ENCODE measurements at places on chromosomes 4 and X.

- no peak for DNase-seq
Measured at GRCh38 chrX:1420371-1420770, 28.5 kb upstream of the SLC25A6 start.

DNA sequence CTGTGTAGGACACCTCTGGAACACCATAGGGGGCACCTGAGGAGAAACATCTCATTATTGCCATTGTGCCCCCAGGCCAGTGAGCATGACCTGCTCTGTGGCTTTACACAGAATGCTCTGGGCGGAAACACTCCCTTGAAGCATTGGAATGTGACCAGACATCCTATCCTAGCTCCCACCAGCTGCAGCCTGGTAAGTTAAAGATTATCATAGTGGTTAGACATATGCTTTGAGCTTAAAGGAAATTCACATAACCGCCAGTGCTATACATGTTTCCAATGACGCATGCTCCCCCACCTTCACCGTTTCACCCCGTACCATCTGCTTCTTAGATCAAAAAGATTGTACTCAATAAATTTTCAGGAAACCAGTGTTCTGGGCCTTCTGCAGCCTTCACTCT, 217.7 kb upstream of the CENPE start:
- DNase-seq = no peak

DNA sequence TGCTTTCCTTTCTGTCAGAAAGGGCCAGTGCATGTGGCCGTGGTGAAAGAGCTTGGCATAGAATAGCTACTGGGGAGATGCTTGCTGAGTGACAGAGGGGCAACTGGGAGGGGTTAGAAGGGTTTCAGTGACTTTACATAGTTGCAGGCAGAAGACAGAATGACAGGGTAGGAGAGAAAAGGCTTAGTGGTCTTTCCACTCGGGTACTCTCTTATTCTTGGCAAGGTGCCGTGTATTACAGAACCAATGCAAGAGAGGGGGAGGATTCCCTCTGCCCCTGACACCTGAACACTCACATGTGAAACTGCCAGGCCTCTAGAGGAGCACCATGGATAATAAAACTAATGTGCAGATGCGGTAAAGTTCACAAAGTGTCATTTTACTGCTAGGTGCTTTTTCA, 228.2 kb downstream of the MGST2 start:
- DNase-seq = no peak

GRCh38 chrX:103688946-103689345, 2.4 kb upstream of the MORF4L2 start:
- DNase-seq = no peak

- no peak for DNase-seq
Measured at GRCh38 chrX:11881485-11882170, 123.6 kb downstream of the MSL3 start.

DNA sequence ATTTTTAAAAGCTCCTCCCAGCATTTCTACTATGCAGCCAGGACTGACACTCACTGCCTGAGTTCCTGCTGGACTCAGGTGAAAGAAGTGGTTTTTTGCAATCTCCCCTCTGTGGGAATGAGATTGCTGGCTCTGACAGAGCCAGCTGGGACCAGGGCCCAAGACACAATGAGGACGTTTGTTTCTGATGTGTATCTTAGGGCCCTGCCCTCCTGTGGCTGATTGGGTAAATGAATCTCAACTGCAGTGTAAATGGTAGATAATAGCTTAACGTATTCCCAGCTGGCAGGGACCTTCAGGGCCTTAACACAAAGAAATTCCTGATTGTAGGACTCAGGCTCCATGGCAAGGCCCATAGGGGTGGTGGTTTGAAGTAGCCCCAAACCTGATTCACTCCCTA, 85.8 kb upstream of the PRPS1 start:
- DNase-seq = no peak
